HFFc6 (cell line): ENCODE measurements at places on chromosomes 7 and 10. TPM values are rescaled to one million over a fixed set of nuclear protein-coding genes. Genes with fewer than 3 reads are reported as not detected.

Gene PROSER2
- total RNA-seq = 1.1 to 3.0 TPM (median 1.9 TPM) in 3 replicates

Gene CYP2W1
- not detected in 3 replicates for total RNA-seq

DNA sequence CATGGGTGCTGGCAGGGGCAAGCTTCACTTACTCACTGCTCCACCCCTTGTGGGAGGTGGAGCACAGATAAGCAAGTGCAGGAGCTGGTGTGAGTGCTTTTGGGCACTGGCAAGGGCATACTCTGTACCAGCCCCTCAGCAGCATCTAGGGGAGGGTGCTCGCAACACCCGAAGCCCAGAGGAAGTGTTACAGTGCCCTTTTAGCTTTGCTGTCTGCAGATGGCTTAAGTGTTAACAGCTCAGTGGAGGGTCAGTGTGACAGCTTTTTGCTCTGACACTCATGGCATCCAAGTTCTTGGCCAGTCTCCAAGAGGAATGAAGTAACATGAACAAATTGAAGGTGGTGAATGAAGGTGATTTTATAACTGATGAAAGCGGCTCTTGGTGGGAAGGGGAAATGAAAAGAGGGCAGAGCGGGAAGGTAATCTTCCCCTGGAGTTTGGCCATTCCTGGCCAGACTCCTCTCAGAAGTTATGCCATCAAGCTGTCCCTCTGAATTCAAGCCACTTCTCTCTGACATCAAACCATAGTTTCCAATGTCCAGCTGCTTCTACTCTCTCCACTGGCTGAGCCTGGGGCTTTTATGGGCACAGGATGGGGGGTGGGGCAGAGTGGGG, 862.5 kb downstream of the KCNMA1 start:
- DNase-seq = no peak

GRCh38 chr10:80900661-80901060, 363.0 kb downstream of the SH2D4B start:
- no peak for DNase-seq

Gene RNLS
- total RNA-seq = 1.6 to 3.9 TPM (median 2.5 TPM) in 3 replicates

GRCh38 chr7:36082910-36083309, 70.1 kb upstream of the EEPD1 start:
- no peak for DNase-seq

Gene CHST3
- 39.0 to 45.8 TPM (median 43.1 TPM) in 3 replicates for total RNA-seq

DNA sequence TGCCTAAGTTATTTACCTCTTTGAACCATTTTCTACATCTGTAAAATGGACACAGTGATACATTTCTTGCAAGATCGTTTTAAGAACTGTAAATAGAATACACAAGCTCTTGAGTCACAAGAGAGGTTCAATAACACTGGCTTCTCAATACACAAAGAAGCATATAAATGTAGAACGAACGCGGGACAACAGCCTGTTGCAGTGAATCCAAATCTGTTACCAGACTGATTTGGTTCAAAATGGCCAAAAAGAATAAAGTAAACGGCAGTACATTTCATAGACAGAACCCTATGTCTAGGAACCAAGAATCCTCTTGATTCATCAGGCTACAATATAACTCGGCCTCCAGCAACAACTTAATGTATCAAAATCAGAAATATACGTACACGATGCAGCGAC, 701 bp downstream of the MTPAP start:
- DNase-seq = no peak
